ENCODE measurements at places on chromosomes 7 and 10.

GRCh38 chr7:137804836-137805235 is 41.9 kb downstream of the DGKI start:
- DNase-seq: no peak

- peak; percentile 11 for DNase-seq
These were observed 35.2 kb upstream of the ASAH2 start for GRCh38 chr10:50286517-50286916.

- no peak for DNase-seq
These were observed 410.3 kb downstream of the KIF20B start for GRCh38 chr10:90111671-90112070.

DNA sequence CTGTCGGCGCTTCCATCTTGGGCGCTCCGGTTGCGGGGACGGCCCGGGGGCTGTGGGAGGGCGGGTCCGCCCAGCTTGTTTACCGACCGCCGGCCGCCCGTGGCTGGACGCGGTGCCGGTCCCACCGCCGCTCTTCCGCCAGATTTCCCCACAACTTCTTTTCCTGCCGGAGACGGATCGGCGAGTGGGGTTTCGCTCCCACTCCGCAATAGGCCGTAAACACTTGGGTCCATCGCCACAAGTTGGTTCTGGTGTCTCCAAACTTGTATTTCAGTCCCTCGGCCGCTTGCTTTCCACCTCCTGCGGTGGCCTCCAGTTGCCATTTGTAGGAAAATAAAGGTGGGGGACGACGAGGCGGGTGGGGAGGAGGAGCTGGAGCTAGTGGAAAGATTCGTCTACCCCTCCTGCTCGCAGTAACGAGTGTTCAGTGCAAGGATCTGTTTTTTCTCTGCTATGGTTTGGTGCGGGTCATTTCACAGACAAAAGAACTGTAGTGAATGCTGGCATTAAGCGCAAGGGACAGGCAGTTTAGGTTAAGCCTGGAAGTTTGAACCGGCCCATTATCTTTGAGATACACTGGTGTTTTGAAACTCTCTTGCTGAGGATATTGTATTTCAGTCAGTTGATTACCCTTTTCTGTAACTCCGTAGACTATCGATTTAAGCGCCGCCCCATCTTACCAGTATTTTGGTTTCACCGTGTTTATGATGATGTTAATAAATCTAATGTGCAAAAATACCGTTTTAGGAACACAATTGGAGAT is 24.3 kb upstream of the ZRANB1 start:
- peak; percentile 31 for DNase-seq

DNA sequence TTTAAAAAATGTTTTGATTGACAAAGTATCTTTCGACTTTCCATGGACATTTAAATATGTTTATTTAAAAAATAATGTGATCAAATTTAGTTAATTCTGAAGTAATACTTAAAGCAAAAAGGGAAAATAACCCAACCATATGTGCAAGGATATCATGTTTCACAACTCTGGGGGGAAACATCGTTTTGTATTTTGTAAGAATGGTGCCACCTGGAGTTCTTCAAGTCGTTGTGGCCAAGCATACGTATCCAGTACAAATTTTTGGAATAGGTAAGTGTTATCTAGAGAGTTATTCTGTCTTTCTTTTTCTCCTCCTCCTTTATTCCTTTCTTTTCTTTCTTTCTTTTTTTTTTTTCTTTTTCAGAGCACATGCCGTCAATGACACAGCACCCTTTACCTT is 176.2 kb upstream of the CSTF2T start:
- no peak for DNase-seq

DNA sequence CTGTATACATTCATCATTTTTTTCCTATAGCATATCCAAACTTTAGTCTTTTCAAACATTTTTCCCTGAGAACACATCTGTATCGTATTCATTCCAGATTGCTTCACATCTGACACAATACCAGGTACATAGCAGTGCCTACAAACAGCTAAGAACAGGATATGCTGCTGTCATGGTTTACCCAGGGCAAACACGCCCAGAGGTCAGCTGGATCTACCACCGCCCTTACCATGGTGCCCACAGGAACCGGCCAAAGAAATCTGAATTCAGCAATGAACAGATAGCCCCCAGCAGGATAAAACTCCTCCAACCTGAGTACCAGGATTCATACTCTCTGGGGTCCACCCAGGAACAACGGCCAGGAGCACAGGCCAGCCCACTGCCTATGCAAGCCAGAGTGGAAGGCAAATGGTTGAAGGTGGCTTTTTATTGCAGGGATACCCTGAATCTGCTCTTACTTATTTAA is 43.0 kb downstream of the TNS3 start:
- no peak for DNase-seq

DNA sequence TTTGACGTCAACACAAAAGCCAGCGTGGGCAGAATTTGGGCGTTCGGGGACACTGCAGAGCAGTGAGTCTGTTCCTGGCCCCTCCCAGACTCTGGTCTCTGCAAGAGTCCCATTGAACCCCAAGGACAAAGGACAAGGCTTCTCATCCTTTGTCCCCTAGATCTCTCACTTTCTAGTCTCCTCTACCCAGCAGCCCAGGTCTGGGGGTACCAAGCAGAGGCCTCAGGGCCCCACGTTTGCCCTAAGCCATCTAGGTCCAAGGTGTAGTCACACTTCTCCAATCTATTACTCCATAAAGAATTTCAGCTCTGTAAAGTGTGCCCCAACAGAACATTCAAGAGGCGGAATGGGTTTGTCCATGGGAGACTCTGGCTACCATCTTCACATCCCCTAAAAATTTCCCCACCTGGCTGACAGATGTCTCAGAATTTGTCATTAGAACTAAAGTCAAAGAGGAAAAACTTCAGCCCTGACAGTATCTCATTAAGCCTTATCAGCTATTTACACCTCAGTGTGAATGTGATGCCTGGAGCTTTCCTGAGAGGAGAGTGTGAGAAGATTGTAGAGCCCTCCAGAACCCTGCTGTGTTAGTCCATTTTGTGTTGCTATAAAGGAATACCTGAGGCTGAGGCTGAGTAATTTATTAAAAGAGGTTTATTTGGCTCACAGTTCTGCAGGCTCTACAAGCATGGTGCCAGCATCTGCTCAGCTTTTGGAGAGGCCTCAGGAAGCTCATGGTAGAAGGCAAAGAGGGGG is 81.4 kb upstream of the HABP2 start:
- no peak for DNase-seq

GRCh38 chr7:30646154-30646553 is 36.1 kb downstream of the CRHR2 start:
- DNase-seq: no peak

DNA sequence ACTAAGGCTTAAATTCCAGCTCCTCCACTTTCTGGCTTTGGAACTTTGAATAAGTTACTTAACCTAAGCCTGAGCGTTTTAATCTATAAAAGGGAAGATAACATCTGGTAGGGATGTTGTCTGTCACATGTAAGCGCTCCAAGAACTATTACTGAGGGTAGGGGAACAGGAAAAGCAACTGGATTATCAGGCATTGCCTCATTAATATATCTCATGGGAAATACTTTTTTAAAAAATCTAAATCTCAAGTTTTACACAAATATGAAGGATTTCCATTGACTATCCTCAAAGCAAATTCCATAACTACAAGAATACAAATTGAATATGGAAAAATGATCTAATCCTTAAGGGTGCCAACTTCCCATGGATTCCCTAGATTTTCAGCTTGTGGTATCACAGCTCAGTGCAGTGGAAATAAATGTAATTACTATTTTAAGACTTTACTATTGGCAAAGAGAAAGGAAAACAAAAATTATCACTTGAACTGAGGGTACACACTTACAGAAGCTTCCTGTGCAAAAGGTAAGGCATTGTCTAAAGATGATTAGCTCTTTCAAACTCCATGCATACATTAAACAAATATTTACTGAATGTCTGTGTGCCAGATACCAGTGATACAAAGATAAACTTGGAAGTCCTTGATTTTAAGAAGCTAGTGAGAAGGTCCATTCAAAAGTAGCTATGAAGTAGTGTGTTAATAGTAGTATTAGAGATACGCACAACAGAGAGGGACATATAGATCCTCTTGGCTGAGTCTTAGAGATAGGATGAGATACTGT is 38.4 kb downstream of the NT5C2 start:
- no peak for DNase-seq

- DNase-seq: no peak
These were observed 27.0 kb downstream of the KCNH2 start for GRCh38 chr7:150951181-150951520.

GRCh38 chr7:153886506-153887441 is 165.4 kb upstream of the DPP6 start:
- DNase-seq: no peak

DNA sequence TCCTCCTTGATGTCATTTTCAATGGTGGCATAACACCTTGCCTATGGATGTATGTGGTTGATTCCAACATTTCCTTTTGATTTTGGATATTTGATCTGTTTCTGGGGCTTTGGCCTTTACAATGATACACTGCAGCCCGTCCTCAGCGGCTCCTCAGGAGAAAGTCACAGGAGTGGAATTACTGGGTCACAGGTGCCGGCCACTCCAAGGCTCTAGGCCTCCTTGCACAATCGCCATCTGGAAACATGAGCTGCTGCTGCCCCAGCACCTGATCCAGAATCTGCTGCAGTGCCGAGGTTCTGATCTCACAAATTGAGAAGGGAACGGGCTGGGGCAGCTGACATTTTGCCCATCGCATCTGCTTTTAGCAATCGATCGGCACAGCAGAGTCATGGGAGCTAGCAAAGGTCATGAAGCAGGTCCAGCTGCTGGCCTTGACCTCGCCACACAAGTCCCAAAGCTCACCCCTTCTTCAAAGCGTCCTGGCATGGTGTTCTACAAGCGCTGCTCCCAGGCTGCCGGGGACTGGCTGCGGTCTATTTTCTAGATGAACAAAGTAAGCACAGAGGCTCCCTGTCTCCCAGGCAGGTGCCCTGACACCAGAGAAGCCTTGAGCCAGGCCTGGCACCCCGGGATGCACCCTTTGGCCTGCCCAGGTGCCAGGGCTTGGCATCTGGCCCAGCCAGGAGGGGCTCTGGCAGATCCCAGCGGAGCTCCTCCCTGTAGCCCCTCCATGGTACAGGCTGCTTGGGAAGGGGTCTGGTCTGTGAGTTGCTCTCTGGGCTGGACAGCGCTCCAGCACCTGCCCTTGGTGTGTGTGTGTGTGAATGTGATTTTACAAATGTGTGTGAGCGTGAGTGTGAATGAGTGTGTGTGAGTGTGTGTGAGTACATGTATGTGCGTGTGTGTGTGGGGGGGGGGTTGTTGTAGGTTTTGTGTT is 201.8 kb downstream of the GLRX3 start:
- DNase-seq: no peak

DNA sequence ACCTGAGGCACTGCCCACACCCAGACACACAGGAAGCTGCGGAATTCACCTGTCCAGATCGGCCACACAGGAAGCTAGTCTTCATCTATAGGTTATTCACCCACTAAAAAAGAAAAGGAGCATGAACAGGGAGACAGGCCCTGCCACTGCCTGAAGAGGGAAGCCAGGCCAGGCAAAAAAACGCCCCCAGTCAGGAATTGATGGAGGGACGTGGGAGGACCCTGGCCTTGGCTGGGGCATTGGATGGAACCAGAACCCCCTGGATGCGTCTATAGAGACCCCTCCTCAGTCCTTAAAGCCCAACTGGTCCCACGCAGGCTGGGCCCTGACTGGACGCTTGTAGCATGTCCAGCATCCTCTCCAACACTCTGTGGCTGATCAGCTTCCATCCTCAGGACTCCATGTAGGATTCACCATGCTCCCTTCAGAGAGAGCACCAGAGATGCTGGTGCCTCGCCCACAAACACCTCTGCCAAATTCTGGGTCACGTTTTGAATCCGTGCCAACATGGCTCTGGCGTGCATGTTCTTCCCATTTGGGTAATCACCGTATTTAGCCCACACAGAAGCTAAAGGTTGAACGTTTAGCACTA is 259.3 kb upstream of the TCERG1L start:
- DNase-seq: no peak

DNA sequence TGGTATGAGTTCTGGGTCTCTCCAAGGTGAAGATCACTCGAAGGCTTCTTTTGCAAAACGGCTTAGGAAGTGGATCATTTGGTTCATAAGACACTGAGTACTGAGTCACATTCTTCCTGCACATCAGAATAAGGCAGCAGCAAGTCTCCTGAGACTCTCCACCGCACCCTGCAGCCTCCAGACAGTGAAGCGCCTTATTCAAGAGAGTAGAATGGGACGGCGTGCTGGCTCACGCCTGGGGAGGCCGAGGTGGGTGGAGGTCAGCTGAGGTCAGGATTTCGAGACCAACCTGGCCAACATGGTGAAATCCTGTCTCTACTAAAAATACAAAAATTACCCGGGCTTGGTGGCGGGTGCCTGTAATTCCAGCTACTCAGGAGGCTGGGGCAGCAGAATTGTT is 70.3 kb downstream of the C10orf143 start:
- DNase-seq: no peak

DNA sequence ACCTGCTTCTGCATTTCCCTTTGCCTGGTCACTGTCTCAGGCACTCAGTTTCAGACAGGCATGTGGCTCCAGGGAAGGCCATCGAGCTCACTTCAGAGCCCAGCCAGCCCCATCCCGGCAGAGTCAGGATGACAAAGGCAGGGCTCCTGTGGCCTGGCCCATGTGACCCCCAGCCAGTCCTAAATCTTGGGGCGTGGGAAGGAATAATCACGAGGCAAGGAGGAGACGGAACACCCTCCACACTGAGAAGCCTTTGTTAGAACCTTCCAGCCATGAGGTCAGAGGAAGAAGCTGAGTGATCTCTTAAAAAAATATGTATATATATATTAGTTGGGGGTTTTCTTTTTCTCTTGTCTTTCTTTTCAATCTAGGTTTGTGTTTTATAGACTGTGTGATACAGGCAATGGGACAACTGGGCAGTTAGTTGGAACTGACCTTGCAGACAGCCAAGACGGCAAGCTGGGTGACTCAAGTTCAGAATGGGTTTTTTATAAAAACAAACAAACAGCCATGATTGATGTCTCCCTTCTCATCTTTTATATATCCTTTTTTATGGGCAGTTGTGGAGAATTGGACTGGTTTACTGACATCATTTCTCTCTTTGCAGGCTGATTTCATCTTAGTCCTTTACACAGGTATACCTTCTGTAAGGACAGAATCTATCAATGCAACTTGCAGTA is 60.8 kb downstream of the CHN2 start:
- no peak for DNase-seq

GRCh38 chr10:104043854-104044253 is 41.8 kb downstream of the COL17A1 start:
- DNase-seq: no peak

- DNase-seq: no peak
These were observed 93.5 kb downstream of the MCU start for GRCh38 chr10:72785409-72785808.

DNA sequence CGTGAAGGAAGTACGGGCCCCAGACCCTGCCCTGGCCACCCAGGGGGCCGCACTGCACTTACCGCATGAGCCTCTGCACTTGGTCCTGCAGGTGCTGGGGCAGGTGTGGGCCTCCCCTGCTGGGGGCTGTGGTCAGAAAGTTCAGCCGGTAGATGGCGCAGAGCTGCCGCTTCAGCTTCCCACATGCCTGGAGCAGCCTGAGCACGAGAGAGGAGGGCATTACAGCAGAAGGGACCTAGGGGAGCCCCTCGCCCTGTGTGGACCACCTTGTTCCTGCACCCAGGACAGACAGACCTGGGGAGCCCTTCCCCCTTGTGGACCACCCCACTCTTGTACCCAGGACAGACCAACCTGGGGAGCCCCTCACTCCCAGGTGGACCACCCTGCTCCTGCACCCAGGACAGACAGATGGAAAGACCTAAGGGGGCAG is 8.7 kb upstream of the PYROXD2 start:
- DNase-seq: no peak

All from inflammatory macrophage treated with lipopolysaccharide for 1 hour (primary cell).